Central memory CD8-positive, alpha-beta T cell (primary cell): ENCODE measurements at places on chromosomes 4 and X.

- H3K27me3 ChIP-seq, result no peaks in the 10 kb centered on the region
- H3K4me1 ChIP-seq, result no peaks in the 10 kb centered on the region
- no peak overlapping the region for H3K27ac ChIP-seq
- H3K36me3 ChIP-seq, result no peaks in the 10 kb centered on the region
- no peak overlapping the region for H3K4me3 ChIP-seq
Measured at GRCh38 chr4:124178449-124179021, 534.0 kb downstream of the ANKRD50 start.

DNA sequence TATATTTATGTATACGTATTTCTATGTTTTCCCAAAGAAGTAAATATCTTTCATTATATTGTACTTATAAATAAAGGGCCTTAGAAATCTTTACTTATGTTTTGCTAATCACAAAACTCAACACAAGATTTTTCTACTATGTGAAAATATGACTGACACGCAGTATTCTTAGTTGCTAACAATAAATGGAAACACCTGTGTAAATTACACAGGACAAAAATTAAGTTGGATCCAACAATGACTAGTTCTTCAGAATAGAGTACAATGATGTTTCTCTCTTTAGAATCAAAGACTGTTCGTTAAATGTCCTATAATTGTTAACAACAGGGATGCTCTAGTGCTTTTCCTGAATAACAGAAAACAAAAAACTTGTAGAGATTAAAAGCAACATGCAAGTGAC, 96.1 kb downstream of the PPP3CA start:
- H3K36me3 ChIP-seq, result no peaks in the 10 kb centered on the region
- H3K27me3 ChIP-seq, result no peaks in the 10 kb centered on the region
- no peak for DNase-seq
- H3K4me3 ChIP-seq, result no peak overlapping the region
- H3K4me1 ChIP-seq, result peaks cover 40% of the 10 kb centered on the region

- H3K36me3 ChIP-seq, result no peaks in the 10 kb centered on the region
- H3K4me1 ChIP-seq, result no peaks in the 10 kb centered on the region
- no peak overlapping the region for H3K4me3 ChIP-seq
- DNase-seq, result no peak
- H3K27ac ChIP-seq, result no peak overlapping the region
Measured at GRCh38 chr4:137039370-137039769, 492.9 kb downstream of the PCDH18 start.

DNA sequence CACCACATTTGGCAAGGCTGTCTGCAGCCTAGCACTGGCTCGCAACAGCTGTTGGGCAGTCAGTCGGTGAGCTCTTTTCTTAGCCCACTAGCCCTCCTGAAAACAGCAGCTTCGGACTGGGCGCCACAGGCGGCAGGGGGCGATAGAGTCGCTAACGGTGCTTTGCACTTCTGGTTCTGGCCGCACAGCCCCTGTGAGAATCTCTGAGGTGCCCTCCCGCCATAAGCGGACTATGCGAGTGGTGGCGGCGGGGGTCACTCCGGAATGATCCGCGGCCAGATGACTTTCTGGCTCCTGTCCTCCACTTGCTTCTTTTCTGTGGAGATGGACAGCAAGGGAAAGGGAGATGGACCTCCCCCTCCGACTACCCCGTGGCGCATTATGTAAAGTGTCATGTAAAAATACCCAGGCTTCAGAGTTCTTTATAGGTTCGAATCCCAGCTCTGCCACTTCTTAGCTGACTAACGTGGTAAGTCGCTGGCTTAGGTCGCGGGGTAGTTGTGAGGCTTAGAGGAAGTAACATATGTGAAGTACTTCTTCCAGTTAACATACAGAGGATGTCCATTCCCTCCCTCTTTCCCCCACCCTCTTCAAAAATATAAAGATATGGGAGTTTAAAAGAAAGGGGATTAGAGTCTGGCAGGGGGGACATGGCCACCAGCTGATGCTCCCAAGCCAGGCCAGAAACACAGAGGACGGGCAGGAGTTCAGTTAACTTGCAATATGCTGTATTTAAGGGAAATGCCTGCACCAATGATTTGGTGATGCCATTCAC, 11.0 kb downstream of the ARHGAP36 start:
- no peak for DNase-seq
- H3K36me3 ChIP-seq, result no peaks in the 10 kb centered on the region
- H3K27ac ChIP-seq, result no peak overlapping the region
- peaks cover 45% of the 10 kb centered on the region for H3K27me3 ChIP-seq
- H3K4me1 ChIP-seq, result no peaks in the 10 kb centered on the region
- H3K4me3 ChIP-seq, result no peak overlapping the region

DNA sequence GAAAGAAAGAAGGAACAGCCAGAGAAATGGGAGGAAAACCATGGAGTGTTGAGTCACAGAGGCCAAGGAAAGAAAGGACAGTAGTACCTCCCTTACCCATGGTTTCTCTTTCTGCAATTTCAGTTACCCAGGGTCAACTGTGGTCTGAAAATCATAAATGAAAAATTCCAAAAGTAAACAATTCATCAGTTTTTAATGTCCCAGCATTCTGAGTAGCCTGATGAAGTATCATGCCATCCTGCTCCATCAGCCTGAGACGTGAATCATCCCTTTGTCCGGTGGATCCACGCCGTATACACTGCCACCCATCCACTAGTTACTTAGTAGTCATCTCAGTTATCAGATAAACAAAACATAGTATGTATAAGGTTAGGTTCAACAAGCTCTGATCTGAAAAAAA, 114.2 kb downstream of the COMMD8 start:
- H3K4me1 ChIP-seq, result no peaks in the 10 kb centered on the region
- no peaks in the 10 kb centered on the region for H3K36me3 ChIP-seq
- H3K27me3 ChIP-seq, result peaks cover 17% of the 10 kb centered on the region
- no peak overlapping the region for H3K27ac ChIP-seq
- H3K4me3 ChIP-seq, result no peak overlapping the region
- DNase-seq, result no peak

- no peak overlapping the region for H3K27ac ChIP-seq
- no peaks in the 10 kb centered on the region for H3K36me3 ChIP-seq
- no peaks in the 10 kb centered on the region for H3K27me3 ChIP-seq
- no peak for DNase-seq
Measured at GRCh38 chr4:38145033-38145678, 185.0 kb downstream of the PTTG2 start.

- H3K36me3 ChIP-seq, result no peaks in the 10 kb centered on the region
- H3K27me3 ChIP-seq, result no peaks in the 10 kb centered on the region
- no peaks in the 10 kb centered on the region for H3K4me1 ChIP-seq
Measured at GRCh38 chr4:90580326-90580725, 453.1 kb downstream of the CCSER1 start.
